ENCODE measurements at places on chromosomes 1 and 21.
A peak's percentile ranks its signal among the peaks of the same experiment; 100 is the strongest.

- DNase-seq, result no peak
These were observed 83.9 kb downstream of the NID1 start for GRCh38 chr1:235980976-235981375.

GRCh38 chr1:165666152-165666825 lies 32.1 kb downstream of the ALDH9A1 start:
- DNase-seq, result no peak

GRCh38 chr1:228955691-228956090 lies 220.4 kb downstream of the RHOU start:
- DNase-seq, result no peak

DNA sequence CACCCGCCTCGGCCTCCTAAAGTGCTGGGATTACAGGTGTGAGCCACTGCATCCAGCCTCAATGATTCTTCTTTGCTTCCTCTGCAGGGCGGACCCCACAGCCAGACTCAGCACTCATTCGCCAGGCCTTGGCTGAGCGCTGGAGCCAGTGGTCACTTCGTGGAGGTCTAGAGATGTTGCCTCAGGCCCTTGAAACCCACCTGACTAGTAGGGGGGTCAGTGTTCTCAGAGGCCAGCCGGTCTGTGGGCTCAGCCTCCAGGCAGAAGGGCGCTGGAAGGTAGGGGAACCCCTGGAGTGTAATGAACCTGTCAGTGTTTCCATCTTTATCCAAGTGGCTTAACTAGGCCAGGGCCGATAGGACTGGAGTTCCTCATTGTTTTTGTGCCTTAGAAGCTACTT lies 2.7 kb downstream of the PPOX start:
- no peak for DNase-seq

DNA sequence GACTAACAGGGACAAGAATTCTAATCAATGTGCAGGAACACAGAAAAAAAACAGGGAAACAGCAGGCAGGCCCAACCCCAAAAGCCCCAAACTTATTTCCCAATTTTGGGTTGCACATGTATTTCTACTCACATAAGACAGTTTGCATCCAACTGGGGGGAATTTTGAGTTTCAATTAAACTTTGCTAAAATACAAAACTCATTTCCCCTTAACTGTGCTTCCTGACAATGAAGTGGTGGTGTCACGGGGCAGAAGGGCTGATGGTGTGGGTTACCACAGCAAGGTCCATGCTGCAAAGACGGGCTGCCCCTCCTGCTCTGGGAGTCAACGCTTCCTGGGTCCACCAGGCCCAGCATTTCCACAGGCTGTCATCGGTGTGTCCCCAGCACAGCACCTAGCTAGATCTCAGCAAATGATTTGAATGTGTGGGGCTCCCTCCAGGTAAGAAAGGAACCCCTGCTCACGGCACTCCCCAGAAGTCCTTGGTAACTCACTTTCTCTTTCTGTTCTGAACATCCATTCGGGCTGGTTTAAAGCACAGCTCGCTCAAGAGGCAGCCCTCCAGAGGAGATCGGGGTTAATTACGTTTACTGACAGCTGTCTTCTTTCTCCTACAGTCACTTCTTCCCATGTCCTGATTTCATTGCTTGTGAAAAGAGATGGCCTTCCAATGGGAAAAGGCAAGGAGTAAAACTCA lies 27.4 kb downstream of the HIVEP3 start:
- peak; percentile 35 for DNase-seq

GRCh38 chr1:15727866-15728534 lies 8.1 kb upstream of the SLC25A34 start:
- no peak for DNase-seq

DNA sequence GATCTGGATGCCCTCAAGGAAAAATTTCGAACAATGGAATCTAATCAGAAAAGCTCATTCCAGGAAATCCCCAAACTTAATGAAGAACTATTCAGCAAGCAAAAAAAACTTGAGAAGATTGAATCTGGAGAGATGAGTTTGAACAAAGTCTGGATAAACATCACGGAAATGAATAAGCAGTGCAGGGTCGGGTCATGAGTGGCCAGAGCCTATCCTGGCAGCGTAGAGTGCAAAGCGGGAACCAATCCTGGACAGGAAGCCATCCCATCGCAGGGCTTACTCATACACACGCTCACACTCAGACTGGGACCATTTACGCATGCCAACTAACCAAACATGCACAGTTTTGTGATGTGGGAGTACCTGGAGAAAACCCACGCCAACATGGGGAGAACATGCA lies 43.1 kb downstream of the ZMYM1 start:
- no peak for DNase-seq

- DNase-seq, result no peak
These were observed 17.4 kb downstream of the DYNLT5 start for GRCh38 chr1:66769512-66770229.

GRCh38 chr1:25771221-25772114 lies 28.5 kb upstream of the SELENON start:
- DNase-seq, result peak; percentile 35

GRCh38 chr1:117215733-117216462 lies 5.2 kb upstream of the VTCN1 start:
- DNase-seq, result no peak

GRCh38 chr1:91712981-91713841 lies 172.7 kb downstream of the TGFBR3 start:
- peak; percentile 13 for DNase-seq

DNA sequence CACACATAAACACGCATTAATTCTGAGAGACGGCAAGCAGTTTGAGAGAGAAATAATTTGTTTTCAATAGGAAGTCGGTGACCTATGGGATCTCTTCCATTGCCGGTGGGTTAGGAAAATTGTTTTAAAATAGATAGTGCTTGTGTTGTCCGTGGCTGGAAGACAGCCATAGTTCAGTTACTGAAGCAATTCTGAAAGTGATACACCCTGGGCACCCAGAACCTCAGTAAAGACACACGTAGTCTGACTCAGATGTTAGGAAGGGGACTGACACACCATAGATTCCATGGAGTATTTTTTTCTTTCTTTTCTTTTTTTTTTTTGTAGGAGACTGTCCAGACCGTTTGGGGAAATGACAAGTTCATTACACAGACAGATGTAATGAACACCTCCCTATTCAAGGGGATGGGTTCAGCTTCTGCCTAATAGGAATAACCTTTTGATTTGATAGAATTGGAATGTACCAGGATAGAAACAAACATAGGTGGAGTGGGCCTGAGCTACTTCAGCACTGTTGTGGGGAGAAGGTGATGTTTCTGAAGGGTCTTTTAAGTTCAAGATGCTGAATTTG lies 1.6 kb downstream of the C1orf21 start:
- DNase-seq, result no peak

All from NCI-H524 (cell line).